ENCODE measurements at places on chromosomes 7 and 10. TPM values are rescaled to one million over a fixed set of nuclear protein-coding genes. Genes with fewer than 3 reads are reported as not detected.

SRRT gene
- total RNA-seq = 53.8 TPM

MRPL43 gene
- 68.7 TPM for total RNA-seq

FAM107B gene
- 8.3 TPM for total RNA-seq

ASIC3 gene
- 0.33 TPM for total RNA-seq

PSD gene
- total RNA-seq = under 0.01 TPM

EPHA1 gene
- total RNA-seq = not detected

PTF1A gene
- total RNA-seq = not detected

ABCB4 gene
- total RNA-seq = 4.7 TPM

CNPY1 gene
- total RNA-seq = not detected

NYAP1 gene
- total RNA-seq = 0.33 TPM

NACAD gene
- 0.33 TPM for total RNA-seq

OPALIN gene
- not detected for total RNA-seq

PTPRZ1 gene
- 10.9 TPM for total RNA-seq

CNPY4 gene
- total RNA-seq = 12.0 TPM

POT1 gene
- total RNA-seq = 20.6 TPM

CUBN gene
- 3.7 TPM for total RNA-seq

NEUROD6 gene
- not detected for total RNA-seq

ABCB1 gene
- 3.6 TPM for total RNA-seq

MMS19 gene
- total RNA-seq = 78.3 TPM

CRTAC1 gene
- not detected for total RNA-seq

GPR146 gene
- 1.4 TPM for total RNA-seq

PLXNA4 gene
- under 0.01 TPM for total RNA-seq

EIF4H gene
- total RNA-seq = 241 TPM

TUBGCP2 gene
- total RNA-seq = 48.4 TPM

ITPRID1 gene
- not detected for total RNA-seq

PLEKHS1 gene
- total RNA-seq = not detected

GIMAP5 gene
- 0.36 TPM for total RNA-seq

FXYD4 gene
- total RNA-seq = not detected

NUTM2E gene
- total RNA-seq = not detected

All from melanocyte of skin (primary cell).